Colonic mucosa (tissue), 4 donors: ENCODE measurements at places on chromosomes 16 and 17.

DNA sequence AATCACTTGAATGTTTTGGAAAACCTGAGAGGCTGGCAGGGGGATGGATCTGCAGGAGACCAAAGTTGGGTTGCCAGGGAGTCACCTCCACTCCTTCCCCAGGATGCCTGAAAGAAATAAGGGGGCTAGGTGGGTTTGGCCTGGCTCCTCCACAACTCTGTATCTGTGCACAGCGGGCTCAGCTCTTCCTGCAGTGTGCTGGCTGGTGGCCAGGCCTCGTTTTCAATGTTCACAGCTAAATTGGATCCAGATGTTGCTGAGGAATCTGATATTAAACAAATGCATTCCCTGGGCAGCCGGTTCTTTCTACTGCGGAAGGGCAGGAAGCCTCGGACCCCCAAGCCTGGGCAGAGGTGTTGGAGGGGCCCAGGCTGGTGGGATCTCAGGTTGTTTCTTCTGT is 106.2 kb downstream of the N4BP1 start:
- no peak for DNase-seq

DNA sequence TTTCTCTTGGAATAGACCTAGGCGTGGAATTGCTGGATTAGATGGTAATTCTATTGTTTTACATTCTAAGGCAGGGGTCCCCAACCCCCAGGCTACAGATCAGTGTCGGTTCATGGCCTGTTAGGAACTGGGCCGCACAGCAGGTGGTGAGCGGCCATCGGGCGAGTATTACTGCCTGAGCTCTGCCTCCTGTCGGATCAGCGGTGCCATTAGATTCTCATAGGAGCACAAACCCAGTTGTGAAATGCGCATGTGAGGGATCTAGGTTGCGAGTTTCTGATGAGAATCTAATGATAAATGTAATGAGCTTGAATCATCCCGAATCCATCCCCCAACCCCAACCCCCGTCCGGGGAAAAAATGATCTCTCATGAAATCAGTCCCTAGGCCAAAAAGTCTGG is 23.0 kb downstream of the NLRC5 start:
- DNase-seq = no peak

GRCh38 chr16:57258226-57258909 is 13.3 kb downstream of the ARL2BP start:
- DNase-seq = no peak

DNA sequence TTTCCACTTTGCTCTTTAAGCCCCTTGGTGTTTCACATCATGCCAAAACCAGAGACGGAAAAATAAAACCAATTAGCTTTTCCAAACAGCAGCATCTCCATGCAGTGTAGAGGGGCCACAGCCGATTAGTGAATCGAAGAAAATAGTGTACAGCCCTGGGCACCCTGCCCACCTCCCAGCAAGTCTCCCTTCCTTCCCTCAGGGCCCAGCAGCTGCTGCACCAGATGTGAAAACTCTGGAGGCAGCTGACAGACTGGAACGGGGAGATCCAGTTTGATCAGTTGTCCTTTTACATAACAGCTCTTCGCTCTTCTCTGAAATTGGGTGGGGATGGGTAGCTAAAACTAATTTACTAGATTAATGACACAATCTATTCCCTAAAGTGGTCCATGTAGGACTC is 19.3 kb downstream of the TMEM11 start:
- no peak for DNase-seq

DNA sequence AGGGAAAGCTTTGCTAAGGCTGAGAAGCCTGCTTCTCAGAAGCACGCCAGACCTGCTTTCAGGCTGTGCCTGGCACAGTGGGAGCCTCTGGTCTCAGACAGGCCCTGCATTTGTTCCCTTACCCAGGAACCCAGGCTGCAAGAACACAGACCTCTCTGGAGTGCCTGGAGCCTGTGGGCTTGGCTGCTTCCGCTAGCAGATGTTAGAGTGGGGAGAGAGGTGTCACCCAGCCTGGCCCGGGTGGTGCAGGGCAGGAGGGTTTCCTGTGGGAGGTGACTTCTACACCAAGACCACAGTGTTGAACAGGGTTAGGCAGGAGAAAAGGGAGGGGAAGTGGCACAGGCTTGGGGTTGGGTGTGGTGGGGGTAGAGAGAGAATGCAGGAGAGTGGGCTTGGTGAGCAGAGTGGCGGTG is 35.8 kb upstream of the ADGRG1 start:
- no peak for DNase-seq

GRCh38 chr16:53290520-53290919 is 143.8 kb upstream of the RBL2 start:
- DNase-seq = no peak

- no peak for DNase-seq
Measured at GRCh38 chr17:65572581-65573281, 11.3 kb upstream of the AXIN2 start.

DNA sequence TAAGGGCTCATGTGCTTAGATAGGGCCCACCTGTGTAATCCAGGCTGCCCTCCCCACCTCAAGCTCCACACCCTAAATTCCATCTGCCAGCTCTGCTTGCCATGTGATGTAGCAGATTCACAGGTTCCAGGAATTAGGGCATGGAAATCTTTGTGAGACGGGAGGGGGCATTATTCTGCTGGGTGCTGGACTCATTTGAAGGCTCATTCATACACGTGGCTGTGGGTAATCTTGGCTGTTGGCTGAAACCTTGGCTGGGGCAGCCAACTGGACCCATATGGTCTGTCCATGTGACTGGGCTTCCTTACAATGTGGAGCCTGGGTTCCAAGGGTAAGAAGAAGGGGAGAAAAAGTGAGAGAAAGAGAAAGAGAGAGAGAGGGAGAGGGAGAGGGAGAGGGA is 115.1 kb downstream of the CYLD start:
- no peak for DNase-seq

DNA sequence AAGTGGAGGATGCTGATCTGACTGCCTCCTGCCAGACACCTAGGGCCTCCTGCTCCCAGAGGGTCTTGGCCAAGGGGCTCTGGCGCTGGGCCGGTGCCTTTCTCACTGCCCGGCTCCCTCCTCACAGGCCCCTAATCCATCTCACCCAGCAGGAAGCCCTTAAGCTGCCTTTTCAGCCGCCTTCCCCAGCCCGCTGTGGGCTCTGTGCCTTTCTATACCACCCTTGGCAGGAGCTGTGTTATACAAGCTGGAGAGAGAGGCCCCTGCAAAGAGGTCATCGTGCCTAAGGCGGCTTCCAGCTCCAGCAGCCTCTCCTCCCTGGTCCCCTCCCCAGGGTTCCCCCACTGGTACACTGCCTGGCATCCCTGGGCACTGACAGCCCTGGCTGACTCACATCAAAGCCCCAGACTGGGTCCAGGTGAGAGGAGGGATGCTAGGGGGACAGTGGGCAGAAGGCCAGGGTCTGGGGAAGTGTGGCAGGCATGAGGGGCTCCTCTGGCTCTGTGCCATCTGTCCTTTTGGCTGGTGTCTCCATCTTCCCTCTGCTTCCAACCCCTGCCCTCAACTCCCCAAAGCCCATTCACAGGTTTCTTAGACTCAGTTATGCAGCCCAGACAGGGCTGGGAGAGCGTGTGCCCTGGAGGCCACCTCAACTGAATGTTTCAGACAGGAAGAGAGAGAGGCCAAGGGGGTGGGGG is 15.3 kb upstream of the FZD2 start:
- no peak for DNase-seq

- peak; percentile 44 for DNase-seq
Measured at GRCh38 chr17:48244121-48244711, 136.7 kb downstream of the SNX11 start.

- DNase-seq = no peak
Measured at GRCh38 chr16:57838161-57838560, 35.9 kb upstream of the KIFC3 start.

- no peak for DNase-seq
Measured at GRCh38 chr17:83007504-83008185, 71.8 kb upstream of the METRNL start.

DNA sequence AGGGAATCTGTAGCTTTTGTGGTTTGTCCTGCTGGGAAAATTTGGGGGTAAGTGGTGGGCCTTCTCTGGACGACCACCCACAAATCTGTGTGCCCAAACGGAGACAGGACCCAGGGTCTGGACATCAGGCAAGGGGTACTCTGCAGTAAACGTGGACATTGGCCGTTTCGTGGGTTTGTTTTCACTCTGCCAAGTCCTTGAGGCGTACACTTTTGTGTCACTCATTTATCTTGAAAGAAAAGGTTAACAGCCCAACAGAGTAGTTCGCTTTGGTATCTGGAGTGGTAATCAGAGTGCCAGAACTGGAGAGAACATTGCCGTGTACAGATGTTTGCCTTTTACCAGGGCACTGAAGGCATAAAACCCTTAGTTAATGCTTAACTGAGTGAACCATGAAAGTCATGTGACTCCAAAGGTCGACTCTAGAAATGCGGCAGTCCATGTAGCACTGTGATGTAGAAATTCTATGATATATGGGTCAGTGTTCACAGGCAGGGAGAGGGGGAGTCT is 15.4 kb downstream of the NAA60 start:
- peak; percentile 80 for DNase-seq

DNA sequence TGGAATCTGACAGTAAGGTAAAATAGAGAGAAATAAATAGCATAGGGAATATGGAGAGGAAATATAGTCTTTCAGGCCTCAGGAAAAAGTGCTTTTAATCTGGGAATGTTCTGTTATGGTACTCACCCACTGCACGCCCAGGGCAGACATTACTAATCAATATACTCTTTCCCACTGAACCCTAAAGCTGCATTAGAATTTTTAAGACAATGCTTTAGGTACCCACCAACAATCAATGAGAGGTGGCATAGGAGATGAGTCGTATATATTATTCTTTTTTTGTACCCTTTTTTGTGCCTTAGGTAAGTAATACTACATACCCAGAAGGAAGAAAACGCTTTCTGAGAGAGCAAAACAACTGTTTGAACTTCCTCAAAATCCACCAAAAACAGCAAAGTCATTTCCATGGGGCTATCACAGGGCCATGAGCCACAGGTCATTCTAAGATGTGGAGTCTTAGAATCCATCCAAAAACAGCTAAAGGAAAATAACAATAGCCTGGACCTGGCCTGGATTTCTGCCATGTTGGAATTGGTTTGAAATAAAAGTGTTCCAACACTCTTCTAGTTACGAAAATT is 542.1 kb downstream of the XYLT1 start:
- DNase-seq = no peak

DNA sequence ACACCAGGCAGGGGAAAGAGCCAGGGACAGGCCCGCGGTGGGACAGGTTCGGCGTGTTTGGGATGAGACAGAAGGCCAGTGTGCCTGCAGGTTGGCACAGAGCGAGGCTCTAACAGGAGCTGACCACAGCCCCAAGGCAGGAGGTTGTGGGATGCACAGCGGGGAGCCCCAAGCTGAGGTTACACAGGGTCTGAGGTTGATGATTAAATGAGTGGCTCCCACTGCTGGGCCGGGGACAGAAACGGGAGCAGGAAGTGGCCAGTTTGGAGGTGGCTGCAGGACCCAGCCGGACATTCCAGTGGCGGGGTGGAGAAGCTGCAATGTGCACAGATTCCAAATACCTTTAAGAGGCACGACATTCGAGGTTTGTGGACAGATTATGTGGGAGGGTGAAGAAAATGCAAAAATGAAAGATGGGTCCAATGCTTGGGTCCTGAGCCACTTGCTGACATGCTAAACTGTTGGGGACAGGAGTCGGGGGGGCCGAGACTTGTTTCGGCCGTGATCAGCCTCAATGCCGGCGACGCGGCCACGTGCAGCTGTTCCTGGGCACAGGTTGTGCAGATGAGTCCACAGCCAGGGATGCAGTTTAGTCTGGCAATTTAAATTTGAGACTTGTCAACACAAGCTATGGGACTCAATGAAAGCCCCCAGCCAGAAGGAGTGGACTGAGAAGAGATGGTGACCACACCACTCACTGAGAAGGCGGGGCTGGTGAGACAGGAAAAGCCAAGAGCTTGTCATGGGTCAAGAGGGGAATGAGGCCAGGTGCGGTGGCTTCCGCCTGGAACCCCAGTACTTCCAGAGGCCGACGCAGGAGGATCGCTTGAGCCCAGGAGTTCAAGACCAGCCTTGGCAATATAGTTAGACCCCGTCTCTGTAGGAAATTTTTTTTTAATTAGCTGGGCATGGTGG is 8.7 kb downstream of the ENPP7 start:
- no peak for DNase-seq
